ENCODE measurements at places on chromosomes 4 and X.

DNA sequence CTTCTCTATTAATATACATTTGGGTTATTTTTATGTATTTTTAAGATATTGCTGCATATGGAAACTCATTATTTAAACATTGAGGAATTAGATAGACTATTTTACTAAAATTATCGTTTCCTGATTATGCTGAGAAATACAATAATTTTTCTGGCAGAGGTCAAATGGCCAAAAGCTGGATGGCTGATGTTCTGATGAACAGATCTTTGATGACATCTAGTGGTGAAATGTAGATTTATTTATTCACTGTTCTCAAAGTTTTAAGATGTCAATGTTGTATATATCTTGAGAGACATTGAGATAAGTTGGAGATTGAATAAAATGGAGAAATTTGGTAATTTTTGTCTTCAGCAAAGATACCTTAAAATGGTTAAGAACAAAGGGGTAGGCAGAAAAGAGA is 96.2 kb downstream of the UGT8 start:
- DNase-seq: no peak

- DNase-seq: no peak
Observed at GRCh38 chr4:142278171-142278570, 567.9 kb downstream of the INPP4B start.

DNA sequence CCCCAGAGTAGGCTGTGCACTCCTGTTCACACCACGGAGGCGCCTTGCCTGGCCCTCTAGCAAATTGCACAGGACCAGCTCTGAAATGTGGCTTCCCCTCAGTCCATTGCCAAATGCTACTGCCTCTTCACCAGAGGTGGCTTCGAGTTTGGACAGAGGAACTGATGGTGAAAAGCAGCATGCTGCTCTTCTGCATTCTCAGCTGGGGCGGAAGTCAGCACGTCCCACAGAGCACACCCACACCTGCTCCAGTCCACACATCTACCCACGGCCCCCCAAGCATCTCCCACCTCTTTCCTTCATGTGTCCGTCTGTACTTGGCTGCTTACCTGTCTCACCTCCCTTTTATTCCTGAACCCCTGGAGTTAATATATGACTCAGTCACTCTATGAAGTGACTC is 43.5 kb downstream of the LRP2BP start:
- no peak for DNase-seq

GRCh38 chr4:180058691-180059215 is 2184.4 kb upstream of the TENM3 start:
- DNase-seq: no peak
